ENCODE measurements at places on chromosomes 11 and 22.
A peak's percentile ranks its signal among the peaks of the same experiment; 100 is the strongest.

- DNase-seq, result no peak
These were observed 49.6 kb upstream of the MPEG1 start for GRCh38 chr11:59262177-59262818.

GRCh38 chr11:103880968-103881367 lies 155.5 kb upstream of the DDI1 start:
- DNase-seq, result no peak

GRCh38 chr11:63908631-63909401 lies 8.1 kb downstream of the RCOR2 start:
- no peak for DNase-seq

GRCh38 chr11:134406264-134407185 lies 5.5 kb downstream of the B3GAT1 start:
- DNase-seq, result no peak

GRCh38 chr11:19326499-19326898 lies 85.8 kb upstream of the E2F8 start:
- DNase-seq, result no peak

- DNase-seq, result no peak
These were observed 34.5 kb upstream of the ETS1 start for GRCh38 chr11:128621601-128622501.

GRCh38 chr11:71269603-71270511 lies 17.5 kb upstream of the SHANK2 start:
- no peak for DNase-seq

DNA sequence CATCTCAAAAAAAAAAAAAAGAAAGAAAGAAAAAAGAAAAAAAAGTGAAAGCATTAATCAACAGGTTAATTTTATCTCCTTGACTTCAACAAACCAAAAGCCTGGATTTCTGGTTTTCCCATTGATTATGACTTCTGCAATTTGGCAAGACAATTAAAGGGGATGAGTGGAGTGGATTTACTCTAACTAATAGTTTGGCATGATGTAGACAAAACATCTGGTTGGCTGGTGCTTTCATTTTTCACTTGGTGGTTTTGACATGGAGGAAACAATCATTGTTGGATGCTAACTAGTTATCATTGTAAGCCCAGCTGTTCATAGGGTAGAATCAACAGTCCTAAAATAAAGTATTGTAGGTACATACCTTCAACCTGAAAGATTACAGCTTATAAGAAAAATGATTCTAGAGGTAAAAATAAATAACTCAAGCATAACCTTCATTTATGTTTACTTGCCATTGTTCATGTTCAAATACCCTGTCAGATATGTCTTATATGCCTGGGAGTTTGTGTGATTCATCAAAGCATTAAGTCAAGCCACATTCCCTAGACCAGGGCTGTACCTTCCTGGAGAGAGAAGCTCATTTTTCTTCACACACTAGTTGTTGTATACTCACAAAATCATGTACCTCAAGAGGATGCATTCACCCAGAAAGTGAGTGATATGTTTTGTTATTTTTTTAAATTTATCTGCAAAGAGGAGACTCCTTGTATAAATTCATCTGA lies 15.1 kb downstream of the FIBIN start:
- DNase-seq, result no peak

- DNase-seq, result no peak
These were observed 434.5 kb upstream of the CCDC90B start for GRCh38 chr11:83720675-83721074.

DNA sequence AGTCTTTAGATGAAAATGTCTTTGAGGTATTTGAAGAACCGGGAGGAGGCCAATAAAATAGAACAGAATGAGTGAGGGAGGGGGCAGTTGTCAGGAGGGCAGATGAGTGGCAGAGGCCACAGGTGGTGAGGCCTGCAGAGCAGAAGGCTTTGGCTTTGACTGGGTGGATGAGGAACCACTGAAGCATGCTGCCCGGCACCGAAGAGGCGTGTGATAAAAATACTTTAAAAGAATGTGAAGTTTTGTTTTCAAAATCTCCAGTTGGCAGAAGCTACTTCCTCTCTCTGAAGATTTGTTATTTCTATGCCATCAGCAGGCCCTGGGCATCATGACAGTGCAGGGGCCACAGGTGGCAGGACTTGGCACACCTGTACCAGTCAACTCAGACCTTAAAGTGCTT lies 6.3 kb downstream of the MS4A12 start:
- no peak for DNase-seq

GRCh38 chr11:72690166-72690565 lies 15.9 kb upstream of the PDE2A start:
- no peak for DNase-seq

- no peak for DNase-seq
These were observed 2.5 kb downstream of the TCN2 start for GRCh38 chr22:30609260-30610185.

- no peak for DNase-seq
These were observed 42.6 kb downstream of the NEU3 start for GRCh38 chr11:75031224-75031753.

DNA sequence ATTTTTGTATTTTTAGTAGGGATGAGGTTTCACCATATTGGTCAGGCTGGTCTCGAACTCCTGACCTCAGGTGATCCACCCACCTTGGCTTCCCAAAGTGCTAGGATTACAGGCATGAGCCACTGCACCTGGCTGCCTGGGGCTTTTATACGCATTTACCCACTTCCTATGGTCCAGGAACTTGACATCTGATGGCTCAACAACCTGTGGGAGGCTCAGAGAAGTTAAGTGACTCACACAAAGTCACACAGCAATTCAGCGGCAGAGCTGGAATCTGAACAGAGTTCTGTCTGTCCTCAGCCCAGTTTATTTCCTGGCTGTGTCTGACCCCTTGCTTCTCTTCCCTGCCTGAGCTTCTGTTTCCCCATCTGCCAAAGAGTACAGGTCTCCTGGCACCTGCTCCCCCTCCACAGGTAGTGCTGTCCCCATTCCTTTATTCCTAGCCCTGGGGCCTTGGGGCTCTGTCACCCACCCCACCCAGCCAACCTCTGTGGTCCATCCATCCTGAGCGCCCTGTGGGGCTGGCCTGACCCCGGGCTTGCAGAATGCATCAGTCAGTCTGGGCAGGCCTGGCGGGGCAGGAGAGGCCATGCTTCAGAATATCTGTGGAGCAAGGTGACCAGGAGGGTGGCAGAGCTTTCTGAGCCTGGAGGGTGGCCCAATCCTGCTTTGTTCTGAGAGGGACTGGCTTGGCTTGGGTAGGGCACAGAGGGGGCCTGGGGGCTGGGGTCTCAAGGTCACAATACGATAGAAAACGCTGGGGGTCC lies 50.6 kb downstream of the CACNA1I start:
- DNase-seq, result no peak

DNA sequence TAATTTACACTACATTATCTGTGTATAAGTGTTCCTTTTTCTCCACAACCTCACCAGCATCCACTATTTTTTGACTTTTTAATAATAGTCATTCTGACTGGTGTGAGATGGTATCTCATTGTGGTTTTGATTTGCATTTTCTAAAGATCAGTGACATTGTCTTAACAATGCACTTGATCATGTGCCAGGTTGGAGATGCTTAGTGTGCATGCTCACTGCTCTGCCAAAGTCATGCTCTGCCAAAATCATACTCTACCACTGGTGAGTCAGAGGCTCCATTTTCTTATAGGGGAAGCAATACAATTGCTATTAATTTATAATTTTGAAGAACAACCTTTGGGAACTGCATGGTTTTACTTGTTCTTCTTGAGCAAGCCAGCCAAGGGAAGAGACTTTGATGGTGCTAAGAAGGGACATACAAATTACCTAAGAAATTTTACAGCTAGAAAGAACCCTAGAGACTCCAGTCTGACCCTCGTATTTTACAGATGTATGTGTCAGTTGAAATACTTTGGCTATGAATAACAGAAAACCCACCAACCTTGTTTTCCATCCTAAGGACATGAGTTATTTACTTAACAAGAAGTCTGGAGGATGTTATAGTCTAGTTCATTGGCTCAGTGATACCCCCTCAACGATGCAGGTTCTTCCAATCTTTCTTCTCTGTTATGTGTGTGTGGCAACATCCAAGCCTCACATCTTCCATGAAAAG lies 368.9 kb downstream of the DDX10 start:
- no peak for DNase-seq

DNA sequence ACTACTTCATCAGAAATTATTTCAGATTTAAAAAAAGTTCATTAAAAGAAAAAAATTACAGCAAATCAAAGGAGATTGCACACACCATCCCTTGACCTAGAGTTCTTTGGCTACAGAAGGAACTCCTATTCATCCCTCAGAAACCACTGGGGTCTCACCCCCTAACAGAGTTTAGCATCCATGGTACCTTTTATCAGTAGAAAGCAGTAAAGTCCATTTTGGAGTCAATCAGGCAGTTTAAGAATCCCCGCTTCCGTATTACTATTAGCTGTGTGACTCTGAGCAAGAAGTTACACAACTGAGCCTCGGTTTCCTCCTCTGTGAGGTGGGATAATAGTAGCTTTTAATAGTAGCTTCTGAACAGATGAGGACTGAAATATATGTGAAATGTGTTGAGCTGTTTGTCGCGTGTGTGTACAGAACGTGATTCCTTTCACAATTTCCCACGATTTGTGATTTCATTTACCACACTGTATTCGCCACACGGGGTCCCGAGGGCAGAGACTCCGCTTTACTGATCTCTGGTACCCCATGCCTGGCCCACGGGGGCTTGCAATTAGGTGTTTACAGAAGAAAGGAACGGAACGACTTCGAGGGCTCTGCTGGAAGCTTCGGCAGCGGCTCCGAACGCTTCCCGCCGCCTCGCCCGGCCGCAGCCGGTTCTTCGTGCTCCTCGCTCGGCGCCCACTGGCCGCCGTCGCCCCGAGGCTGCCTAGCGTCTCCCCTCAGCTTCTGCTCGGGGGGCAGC lies 72.5 kb upstream of the ZBED5 start:
- DNase-seq, result no peak

- DNase-seq, result peak; percentile 7
These were observed 7.6 kb downstream of the OR56A1 start for GRCh38 chr11:6022956-6023355.

GRCh38 chr11:11563200-11563975 lies 58.4 kb downstream of the GALNT18 start:
- no peak for DNase-seq

DNA sequence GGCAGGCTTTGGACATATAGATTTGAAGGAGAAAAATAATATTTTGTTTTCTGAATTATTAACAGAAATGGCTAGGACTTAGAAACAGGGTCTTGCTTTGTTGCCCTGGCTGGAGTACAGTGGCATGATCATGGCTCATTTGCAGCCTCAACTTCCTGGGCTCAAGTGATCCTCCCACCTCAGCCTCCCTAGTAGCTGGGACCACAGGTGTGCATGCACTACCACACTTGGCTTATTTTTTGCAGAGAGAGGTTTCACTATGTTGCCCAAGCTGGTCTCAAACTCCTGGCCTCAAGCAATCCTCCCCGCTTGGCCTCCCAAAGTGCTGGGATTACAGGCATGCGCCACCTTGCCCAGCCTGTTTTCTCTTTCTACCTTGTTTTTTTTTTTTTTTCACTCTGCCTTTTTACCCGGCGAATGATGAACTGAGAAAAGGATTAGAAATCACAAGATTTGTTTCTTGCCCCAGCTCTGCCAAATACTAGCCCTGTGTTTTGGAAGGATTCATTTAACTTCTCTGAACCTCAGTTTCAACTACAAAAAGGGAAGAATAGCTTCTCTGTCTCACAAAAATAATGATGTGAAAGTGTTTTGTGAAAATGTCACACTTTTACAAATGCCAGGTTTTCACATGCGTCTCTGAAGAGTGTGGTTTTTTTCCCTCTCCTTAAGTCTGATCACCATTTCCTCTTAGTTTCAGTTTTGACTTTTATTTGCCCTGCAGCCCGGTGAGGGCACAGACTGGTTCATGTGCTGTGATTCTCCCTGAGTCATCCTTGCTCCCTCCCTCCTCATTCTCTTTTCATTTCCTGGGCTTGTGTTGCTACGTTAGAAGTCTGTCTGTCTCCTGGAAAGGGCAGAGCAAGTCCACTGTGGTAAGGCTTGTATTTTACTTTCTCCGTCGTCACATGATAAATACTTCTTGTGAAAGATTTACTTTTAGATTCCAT lies 67.7 kb downstream of the BCL2L13 start:
- DNase-seq, result no peak

- DNase-seq, result no peak
These were observed 8.6 kb downstream of the TMEM121B start for GRCh38 chr22:17112491-17113042.

DNA sequence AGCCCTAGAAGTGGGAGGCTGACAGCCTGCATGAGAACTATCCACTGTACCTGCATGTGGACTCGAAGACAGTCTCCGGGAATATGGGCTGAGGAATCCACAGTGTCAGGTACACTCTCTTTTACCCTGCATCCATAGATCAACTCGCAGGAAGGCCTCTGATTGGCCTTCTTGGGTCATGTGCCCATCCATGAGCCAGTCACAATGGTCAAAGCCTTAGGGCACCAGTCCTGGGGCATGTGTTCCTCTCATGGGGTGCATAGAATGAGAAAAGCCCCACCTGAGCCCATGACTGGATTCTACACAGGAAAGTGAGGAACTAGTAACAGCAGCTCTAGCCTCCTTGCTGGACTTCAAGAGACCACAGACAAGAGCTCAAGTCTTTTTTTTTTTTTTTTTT lies 10.6 kb downstream of the ART1 start:
- DNase-seq, result no peak

- no peak for DNase-seq
These were observed 379 bp upstream of the BRMS1 start for GRCh38 chr11:66345316-66345649.

GRCh38 chr11:65287601-65288000 lies 25.8 kb downstream of the POLA2 start:
- DNase-seq, result no peak

GRCh38 chr11:83088965-83089364 lies 17.3 kb upstream of the RAB30 start:
- no peak for DNase-seq

DNA sequence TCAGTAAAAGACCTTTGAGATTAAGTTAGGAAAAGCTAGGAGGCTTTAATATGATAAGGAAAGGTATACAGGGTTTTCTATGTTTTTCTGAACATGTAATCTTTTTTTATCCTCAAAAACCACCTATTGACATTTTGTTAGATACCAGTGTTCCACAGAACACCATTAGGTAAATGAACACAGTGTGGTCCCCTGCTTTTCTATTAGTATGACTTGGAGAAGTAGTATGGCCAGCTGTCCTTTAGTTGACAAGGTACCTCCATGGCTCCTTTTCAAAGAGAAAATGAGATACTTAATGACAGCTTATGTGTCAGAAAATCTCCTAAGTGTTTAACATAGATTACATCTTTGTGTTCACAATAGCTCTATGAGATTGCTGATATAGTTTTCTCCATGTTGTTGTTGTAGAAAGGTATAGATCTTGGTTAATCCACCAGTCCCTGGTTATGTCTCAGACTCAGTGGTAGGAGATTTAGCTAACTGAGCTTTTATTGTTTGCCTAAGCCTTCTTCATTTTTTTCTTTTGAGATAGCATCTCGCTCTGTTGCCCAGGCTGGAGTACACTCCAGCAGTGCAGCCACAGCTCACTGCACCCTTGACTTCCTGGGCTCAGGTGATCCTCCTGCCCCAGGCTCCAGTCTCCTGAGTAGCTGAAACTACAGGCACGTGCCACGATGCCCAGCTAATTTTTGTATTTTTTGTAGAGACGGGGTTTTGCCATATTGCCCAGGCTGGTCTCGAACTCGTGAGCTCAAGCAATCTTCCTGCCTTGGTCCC lies 46.0 kb downstream of the STIM1 start:
- no peak for DNase-seq

DNA sequence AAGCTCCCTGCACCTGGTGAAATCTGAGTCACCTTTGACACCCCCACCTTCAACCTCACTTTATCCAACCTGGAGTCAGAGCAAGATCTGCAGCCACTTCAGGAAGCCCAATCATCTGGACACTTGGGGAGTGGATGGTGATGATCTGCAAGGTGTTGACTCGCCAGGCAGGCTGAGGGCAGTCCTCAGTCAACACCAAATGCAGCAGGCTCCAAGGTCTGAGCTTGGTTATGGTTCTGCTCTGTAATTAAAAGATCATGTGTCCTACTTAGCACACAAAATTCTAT lies 446.9 kb downstream of the BRD1 start:
- no peak for DNase-seq

All from NCI-H2081 treated with DMSO at 0.1 percent for 48 hours (cell line).